ENCODE measurements at places on chromosomes 16 and 17.

DNA sequence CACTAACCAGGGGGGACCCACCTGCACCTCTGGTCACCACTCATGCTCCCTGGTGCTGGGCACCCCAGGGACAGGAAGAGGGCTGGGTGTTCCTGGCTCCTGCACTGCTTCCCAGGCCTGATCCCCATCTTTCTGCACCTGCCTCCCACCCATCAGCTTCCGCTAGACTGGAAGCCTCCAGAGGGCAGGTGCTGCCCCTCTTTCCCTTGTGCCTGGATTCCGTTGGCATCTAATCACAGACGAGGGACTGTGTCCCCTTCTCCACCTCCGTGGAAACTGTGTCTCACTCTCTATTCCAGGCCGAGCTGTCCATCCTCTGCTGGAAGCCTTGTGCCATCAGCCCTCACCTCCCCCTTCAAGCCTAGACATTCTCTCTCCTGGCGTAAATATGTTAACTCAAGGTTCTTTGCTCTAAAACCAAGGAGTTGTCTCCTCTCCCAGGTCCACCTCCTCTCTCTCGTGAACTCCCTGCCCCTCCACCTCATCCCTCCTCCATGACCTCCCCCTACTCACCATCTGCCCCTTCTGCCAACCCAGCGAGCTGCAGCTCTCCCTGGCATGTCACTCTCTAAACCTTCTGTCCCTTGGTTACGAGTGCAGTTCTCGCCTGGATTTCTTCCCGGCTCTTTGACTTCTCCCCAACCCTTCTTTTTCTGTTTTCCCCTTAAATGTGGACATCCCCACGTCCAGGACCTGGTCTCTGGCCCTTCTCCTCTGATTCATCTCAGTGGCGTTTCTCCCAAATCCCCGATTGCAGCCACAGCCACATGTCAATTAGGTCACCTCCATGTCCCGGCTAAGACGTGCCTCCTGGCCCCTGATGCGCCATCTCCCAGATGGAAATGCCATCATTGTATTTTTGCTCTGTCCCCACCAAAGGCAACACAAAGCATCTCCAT is 107.7 kb downstream of the SEC14L1 start:
- no peak for DNase-seq

GRCh38 chr16:66650707-66651473 is 45.7 kb downstream of the CMTM4 start:
- no peak for DNase-seq

- no peak for DNase-seq
These were observed at the start of gene SMPD3 for GRCh38 chr16:68448360-68448970. Gene SMPD3, minus strand, starts transcription at chr16:68448508. Its CDS starts 76,327 bp downstream, at chr16:68372181.

GRCh38 chr17:5434984-5435383 is 4.0 kb downstream of the C1QBP start:
- no peak for DNase-seq

DNA sequence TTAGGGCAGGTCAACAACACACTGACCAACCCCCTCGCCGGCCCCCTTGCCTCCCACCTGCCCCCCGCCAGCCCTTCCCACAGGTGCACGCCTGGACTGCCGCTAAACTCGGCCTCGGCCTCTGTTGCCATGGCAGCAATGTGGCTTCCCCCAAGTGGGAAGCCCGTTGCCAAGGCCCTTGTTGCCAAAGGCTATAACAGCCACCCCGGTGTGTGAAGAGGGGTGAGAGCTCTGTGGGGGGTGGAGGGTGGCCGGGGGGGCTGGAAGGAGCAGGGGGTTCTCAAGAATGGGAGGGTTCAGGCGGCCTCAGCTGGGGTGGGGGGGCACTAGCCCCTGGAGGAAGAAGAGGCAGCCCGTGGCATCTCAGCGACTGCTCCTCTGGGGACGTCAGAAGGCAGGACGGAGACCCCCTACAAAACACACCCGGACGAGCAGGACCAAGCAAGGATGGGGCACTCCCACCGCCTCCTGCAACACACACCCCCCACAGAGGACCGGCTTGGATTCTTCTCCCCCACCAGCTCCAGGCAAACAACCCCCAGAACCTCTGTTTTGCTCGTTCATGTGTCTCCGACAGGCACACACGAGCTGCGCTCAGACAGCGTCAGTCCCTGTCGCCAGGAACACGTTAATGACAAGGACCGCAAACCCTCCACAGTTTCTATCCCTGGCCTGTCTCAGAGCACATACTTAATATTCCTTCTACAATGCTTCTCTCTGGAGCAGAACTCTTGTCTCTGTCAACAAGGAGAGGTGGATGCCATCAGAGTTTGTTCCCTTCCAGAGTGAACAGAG is 55.7 kb downstream of the ABR start:
- DNase-seq: no peak

DNA sequence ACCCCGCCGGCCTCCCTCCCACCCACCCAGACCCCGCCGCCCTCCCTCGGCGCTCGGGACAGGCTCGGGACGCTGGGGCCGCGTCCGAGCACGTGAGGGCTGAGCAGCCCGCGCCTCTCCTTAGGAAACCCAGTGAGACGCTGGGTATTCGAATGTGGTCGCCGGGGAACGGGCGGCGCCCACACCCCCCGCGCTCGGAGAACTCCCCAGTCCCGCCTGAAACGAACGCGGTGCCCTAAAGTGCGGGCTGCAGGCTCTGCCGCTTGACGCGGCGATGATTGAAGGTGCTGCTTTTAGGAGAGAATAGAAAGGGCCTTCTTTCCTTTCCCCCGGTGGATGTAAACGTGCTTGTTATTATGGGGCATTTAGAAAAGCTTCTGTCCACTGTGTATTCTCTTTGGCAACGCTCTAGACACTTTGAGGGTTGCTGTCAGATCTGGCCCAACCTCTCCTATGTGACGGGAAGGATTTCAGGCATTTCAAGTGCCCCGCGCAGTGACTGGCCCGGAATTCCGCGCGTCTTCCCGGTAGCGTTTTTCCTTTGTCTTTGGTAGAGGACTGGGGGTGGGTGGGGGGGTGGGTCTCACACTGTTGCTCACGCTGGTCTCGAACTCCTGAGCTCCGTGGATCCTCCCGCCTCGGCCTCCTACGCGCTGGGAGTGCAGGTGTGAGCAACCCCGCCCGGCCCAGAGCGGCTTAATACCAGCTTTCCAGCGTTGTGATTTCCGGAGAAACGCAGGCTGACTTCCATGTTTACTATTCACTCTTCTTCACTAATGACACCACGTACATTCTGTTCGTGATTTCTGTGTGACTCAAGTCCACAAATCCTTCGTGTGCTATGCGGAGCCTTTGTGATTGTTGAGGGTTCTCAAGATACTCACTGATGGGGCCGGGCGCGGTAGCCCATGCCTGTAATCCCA is 21.8 kb upstream of the FOXK2 start:
- no peak for DNase-seq

DNA sequence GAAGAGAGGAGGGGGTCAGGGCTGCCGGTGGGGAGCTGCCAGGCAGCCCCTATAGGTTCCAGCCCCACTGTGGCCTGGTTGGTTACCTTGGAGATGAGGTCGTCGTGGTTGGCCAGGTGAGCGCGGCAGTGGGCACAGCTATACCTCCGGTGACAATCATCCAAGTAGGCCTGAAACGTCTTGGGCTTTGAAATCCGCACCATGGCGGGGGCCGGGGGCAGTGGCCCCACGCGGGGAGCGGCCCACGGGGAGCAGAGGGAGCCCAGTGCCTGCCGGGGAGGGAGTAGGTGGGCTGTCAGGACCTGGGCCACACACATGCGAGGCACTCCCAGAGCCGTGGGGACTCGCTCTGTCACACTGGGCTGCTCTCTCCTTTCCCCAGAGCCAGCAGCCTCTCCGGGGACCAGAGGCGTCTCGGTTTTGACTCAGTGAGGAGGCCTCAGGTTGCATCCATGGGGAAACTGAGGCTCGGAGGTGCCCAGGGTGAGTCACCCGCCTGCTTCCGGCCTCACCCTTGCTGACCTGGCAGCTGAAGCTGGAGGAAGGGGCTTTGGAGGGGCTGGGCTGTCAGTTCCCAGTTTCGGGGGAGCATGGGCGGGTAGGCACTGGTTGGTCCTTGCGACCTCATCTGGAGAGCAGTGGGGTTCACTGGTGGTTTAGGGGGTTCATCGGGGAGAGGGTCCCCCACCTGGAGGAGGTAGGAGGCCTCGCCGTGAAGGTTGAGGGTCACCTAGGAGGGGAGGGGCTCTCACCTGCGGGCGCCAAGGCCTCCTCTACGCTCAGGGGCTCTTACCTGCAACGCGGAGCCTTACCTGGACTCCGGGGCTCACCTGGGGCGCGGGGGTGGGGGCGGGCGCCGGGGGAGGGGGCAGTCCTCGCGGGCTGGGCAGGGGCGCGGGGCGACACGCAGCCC is 591 bp downstream of the YPEL3 start:
- no peak for DNase-seq

- no peak for DNase-seq
These were observed 18.4 kb upstream of the PDK2 start for GRCh38 chr17:50076591-50077235.

DNA sequence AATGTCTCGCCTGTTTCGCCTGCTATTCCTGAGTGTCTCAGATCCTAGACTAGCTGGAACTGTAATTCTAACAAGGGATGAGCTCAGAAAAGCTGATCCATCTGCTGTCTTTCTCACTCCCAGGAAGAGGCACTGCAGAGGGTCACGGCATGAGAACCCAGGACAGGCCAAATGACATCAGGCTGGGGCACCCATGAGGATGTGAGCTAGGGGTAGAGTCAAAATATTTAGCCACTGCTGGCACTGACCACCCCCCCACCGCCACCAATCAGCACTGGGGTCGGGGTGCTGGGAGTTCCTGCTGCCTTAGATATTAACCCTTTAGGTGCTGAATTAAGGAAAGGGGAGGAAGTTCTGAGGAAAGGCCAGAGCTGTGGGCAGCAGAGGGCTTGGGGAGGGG is 112.4 kb downstream of the IRX3 start:
- no peak for DNase-seq

- no peak for DNase-seq
These were observed 2.0 kb downstream of the HAS3 start for GRCh38 chr16:69107316-69107962.

DNA sequence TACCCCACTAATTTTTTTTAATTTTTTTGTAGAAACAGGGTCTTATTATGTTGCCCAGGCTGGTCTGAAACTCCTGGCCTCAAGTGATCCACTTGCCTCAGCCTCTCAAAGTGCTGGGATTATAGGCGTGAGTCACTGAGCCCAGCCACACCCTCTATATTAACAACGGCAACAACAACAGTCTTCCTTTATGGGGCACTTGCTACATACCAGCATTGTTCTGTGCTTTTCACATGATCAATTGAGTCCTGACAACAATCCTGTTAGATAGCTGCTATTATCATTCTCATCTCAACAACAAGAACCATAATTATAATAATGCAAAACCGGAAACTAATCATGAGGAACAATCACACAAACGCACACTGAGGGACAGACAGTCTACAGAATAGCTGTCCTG is 12.6 kb upstream of the ARL5C start:
- no peak for DNase-seq

- DNase-seq: no peak
These were observed 944.5 kb upstream of the SOX9 start for GRCh38 chr17:71176331-71176730.

DNA sequence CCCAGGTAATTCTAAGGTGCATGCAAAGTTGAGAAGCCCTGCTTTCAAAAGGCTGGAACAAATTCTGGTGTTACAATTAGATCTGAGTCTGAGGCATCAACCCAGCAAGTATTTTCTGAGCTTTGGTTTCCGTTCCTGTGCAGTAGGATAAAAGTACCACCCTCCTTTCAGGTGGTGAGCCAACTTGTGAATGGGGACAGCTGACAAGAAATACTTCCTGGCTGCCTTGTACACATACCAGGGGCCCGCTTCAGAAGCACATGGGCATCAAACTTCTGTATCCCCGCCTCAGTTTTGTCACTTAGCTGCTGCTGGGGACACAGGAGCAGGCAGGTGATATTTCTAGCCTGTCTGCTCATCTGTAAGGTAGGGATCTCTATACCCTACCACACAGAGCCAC is 252.2 kb downstream of the CPPED1 start:
- no peak for DNase-seq

- DNase-seq: no peak
These were observed 102.6 kb upstream of the CREBBP start for GRCh38 chr16:3983081-3983520.
